CD4-positive, CD25-positive, alpha-beta regulatory T cell (primary cell): ENCODE measurements at places on chromosomes 6 and 20. TPM values are rescaled to one million over a fixed set of nuclear protein-coding genes. Genes with fewer than 3 reads are reported as not detected.

- DNase-seq: no peak
Observed at GRCh38 chr6:140623498-140623897, 1249.0 kb upstream of the CITED2 start.

- DNase-seq: no peak
Observed at GRCh38 chr6:142648036-142648451, 296.9 kb downstream of the HIVEP2 start.

GRCh38 chr6:14283600-14284235 lies 166.1 kb downstream of the CD83 start:
- no peak for DNase-seq

TCP1 gene
- 205 TPM for total RNA-seq

DNA sequence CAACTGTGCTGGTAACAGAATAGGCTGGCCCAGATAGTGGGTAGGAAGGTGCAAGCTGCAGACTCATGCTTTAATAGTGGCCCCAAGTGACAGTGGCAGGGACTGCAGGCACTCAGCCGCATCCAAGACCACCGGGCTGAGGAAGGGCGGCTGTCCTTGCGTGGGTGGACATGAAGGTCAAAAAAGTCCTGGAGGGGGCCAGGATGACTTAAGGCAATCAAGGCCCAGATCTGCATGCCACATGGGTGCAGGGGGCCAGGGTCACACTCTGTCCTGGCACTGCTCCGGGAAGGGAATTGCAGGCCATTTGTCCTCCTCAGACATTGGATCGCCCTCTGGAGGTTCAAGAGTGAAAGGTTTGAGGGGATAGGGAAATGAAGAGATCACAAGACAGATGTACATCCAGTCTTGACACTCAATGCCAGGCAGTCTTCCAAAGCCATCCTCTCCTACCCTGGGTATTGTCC lies 10.4 kb upstream of the VNN2 start:
- no peak for DNase-seq

DNA sequence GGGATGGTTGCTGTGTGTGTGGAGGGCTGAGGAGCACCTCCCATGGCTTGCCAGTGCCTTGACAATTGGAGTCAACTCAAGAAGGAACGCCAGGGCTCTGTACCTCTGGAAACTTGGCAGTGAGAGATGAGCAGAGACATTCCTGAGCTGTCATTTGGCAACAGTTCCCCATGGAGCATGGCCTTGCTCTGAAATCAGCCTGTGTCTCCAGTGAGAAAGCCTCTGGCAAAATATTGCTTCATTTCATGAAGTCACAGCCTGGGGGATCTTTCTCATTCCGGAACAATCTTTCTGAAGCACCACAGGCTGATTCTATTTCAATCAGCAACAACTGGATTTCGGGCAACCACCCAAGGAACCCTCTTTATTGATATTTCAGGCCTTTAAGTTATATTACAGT lies 52.2 kb upstream of the FNDC1 start:
- DNase-seq: no peak

DNA sequence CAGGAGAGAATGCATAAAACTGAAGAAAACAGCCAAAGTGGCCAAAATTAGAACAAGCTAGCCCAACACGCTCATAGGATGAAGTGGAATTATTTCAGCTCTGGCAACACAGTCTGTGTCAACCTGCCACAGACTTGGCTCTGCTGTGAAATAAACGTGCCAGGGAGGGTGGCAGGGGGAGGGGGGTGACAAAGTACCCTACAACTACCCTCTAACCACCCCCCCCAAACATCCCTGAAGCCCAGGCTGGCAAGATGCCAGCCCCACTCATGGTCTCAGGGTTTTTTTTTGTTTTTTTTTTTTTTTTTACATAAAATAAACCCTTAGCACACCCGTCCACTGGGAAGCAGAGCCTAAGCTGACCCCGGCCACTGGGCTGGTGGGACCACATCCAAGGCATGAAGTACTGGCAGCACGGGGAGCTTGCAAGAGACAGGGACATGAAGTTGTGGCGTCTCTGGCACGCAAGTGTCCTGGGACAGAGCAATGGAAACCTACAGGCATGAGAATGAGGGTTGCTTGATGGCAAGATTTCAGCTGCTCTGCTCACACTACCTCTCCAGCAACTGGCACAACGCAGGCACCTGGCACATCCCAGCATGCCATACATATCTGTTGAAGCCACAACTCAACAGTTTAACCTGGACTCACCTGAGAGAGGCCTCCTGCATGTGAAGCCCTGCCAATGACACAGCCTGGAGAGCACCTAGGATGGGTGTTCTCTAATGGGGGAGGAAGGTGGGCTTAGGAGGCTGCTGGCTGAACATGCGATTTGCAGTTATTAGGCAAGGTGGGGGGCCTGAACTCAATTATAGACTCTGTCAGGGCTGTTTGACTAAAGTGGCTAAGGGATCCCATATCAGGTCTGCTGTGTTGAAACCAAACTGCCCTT lies 76.4 kb downstream of the TRAM2 start:
- no peak for DNase-seq

DNA sequence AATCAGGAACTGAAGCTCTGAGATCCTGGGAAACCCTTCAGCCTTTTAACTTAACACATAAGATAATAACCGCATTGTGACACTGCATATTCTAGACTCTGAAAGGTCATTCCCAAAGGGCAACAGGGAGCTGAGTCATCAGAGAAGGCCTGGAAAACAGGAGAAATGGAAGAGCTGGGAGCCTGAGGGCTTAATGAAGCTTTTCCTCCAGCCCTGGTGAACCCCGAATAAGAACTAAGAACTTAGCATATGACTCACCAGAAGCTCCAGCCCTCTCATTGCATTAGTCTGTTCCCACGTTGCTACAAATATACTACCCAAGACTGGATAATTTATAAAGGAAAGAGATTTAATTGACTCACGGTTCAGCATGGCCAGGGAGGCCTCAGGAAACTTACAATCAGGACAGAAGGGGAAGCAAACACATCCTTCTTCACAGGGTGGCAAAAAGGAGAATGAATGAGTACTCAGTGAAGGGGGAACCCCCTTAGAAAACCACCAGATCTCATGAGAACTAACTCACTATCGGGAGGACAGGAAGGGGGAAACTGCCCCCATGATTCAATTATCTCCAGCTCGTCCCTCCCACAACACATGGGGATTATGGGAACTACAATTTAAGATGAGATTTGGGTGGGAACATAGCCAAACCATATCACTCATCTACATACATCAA lies 648.5 kb downstream of the TFAP2A start:
- DNase-seq: no peak

DNA sequence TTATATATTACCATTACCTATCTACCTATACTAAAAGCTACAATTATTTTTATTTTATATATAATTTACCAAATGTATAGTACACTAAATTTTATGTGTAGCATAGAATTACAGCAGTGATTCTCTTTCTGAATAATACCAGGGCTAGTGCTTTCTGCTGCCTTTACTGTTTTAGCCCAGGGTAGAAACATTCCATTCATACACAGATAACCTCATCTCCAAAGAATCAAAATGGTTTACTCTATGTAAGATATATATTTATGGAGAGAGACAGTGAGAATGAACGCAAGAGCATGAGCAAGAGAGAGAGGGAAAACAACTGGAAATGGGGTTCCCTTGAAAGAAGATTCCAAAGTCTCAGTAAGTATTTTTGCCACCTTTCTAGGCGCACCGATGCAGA lies 56.3 kb upstream of the ATXN1 start:
- DNase-seq: no peak

DNA sequence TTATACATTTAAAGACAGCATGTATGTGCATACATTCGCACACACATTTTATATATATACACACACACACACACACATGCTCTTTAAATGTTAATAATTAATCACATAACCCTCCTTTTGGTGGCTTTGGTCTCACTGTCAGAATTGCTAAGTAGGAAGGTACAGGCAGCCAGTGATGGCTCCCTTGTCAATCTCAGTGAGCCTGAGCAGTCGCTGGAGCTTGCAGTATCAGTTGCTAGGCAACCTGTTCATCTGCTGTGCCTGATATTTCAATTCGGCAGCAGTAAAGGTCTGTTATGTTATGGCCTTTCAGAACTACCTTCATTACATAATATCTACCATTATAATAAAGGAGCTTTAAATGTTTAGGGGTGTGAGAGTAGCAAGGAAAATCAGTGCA lies 374.3 kb downstream of the LMBRD1 start:
- DNase-seq: no peak

MUC21 gene
- not detected for total RNA-seq

GRCh38 chr6:170176136-170176897 lies 114.6 kb downstream of the DLL1 start:
- no peak for DNase-seq

- DNase-seq: no peak
Observed at GRCh38 chr6:1773700-1774099, 164.0 kb downstream of the FOXC1 start.

DNA sequence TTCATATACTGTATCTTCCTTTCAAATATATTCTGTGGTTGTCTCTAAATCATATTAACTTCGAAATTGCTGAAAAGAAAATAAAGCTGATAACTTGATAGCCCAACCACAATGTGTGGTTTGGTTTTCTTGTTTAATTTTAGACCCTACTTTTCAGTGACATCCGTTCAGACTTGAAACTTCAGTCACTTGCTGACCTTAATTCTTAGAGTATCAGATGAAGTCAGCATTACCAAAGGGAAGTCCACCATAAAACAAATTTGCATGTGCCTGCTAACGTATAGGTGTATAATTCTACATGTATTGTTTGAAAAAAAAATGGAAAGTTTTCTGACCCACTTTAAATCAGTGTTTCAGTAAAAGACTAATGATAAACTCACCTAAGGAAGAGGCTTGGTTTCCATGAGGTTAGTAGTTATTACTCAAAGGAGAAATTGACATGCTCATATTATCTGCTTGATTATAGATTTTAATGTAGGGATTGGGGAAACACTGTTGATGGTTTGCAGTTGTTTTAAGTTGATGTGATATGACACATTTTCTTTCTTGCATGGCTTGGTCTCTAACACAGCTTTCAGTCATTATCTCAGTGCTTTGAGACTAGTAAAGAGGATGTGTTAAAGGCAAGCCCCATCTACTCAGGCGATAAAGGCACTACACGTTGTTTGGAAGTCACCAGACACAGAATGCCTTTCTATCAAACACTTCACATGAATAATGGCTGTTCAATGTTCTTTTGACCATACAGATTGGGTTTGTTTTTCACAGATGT lies 5.2 kb upstream of the IL17A start:
- no peak for DNase-seq

GRCh38 chr6:55379895-55380294 lies 52.6 kb downstream of the GFRAL start:
- DNase-seq: no peak

DNA sequence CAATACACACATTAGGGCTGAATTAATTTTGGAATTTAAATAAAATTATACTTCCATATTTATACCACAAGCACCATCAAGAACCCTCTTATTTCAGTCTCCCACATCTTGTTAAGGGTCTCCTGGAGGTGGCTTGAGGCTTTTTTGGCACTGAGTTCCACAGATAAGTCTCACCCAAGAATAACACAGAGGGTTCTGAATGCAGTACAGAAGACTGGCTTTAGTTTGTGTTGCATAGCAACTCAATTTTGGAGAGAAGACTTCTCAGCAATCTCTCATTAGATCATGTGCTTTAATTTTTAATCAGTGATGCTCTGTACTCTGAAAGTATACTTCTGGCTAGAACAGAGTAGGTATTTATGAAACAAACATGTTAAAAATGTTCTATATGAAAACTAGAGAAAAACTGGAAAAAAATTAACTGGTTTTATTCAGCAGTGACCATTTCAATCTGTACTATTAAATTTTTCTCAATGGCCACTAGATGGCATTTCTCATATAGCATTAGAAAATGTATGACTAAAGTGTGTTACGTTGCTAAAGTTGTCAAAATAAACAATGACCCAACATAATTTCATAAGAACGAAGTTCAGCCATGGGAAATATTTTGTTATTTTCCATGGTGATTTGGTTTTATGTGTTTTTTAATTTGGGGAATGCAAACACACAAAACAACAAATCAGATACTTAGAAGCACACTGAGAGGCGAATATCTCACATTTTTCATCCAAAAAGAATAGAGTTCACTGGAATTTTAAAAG lies 32.7 kb upstream of the MAP7 start:
- no peak for DNase-seq

DNA sequence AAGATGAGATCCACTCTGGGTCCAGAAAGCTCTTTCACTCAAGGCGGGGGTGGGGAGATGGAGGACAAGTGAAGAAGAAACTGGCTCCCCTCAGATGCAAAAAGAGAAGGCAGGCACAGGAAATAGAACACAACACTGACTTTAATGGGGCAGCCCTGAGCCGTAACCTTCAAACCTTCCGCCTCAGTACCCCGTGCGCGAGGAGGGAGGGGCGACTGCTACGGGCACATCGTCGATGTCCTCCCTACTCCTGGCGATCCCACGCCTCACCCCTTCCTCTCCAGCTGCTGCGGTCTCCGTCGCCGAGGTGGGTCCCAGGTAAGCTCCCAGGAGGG lies 3.9 kb downstream of the SPEF1 start:
- peak; percentile 62 for DNase-seq

DNA sequence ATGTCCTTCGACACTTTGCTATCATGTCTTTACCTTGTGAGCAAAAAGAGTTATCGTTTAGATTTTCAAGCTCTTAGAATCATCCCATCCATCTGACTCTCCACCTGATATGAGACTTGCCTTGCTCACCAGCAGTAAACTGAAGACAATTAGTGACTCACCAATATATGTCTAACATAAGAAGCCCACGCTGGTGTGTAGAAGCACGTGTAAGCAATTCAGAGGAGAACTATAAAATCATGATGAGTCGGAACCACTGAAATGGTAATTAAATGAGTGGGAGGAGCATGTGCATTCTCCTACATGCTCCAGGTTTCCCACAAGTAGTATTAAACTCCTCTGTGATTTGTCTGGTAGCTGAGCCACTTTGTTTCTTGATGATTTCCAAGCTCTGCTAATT lies 181.6 kb upstream of the RNF217 start:
- DNase-seq: no peak
